ENCODE measurements at places on chromosomes 5 and 9.

DNA sequence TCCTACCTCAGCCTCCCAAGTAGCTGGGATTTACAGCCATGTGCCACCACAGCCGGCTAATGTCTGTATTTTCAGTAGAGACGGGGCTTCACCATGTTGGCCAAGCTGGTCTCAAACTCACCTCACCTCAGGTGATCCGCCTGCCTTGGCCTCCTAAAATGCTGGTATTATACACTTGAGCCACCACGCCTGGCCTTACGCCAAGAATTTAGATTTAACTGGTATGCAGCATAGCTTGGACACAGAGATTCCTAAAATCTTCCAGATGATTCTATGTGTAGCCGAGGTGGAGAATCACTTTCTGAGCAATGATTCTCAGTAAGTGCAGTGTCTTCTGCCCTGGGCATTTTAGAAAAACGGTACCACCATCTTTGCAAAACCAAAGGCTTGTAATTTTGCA is 74.1 kb downstream of the HABP4 start:
- DNase-seq, result no peak

- no peak for DNase-seq
Measured at GRCh38 chr9:33818167-33818846, 1.3 kb downstream of the UBE2R2 start.

DNA sequence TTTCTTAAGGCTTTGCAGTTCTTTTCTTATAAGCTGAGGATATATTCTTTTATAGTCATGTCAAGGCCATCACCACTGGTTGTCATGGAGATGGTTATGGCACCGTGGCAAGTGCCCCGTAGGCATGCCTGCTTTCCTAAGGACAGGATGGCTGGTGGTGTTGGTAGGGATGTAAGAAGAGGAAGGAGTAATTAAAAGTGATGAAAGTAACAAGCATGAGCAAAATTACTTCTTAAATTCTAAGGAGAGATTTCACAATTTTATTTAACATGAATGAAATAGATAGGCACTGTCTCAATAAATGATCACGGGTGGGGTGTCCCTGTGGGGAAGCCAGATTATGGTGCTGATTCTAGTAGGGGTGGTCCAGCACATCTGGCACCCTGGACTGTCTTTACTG is 290.2 kb upstream of the KLF4 start:
- no peak for DNase-seq

GRCh38 chr9:133225171-133226011 is 16.3 kb upstream of the OBP2B start:
- no peak for DNase-seq

GRCh38 chr9:37990404-37991015 is 78.5 kb downstream of the SHB start:
- DNase-seq, result no peak

GRCh38 chr9:88388886-88389605 is 802 bp downstream of the SPIN1 start:
- peak; percentile 42 for DNase-seq

DNA sequence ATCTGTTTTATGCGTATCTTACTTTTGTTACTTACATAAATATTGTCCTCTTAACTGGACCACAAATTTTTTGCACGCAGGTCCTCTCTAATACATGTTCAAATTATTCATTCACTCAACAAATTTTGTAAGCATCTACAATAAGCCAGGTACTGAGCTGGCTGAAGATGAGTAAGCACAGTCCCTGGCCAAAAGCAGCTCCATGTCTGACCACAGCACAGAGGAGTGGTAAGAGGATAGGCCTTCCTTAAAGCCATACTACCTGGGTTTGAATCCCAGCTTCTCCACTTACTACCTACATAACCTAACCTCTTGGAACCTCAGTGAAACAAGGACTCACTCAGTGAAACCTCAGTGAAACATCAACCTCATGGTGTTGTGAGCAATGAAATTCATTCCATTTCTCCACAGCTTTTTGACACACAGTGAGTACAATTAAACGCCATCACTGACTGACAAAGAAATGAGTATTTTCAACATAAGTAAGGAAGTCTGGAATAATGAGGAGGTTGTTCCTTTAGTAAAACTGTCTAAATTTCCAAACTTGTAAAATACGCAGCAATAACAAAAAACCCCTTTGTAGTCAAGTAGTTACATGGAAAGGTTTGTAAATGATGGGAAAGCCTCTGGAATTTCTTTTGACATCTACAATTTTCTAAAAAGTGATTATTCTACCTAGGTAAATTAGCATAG is 15.0 kb downstream of the PTAR1 start:
- DNase-seq, result no peak

DNA sequence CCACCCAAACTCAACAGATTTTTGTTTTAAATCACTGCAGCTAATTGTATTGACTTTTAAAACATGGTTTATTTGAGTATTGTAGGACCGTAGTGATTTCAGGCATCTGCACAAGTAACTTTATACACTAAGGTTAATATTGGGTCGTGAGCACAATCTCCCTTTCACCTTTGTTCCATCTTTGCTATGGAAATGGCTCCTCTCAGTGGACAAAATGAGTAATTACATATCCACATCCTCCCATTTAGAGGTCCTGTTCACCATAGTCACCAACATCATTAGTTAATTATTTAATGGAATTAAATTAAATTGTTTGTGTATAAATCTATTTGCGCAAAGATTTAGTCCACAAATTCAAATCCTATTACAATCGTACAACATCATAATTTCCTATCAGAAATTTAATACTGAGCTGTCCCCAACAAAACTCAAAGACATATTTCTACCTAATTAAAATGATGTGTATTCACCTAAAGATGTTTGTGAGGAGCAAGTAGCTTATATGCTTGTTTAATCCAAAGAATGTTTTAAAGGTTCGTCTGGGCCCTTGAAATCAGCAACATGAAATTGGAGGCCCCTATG is 173.0 kb upstream of the DAPK1 start:
- DNase-seq, result no peak

All from stimulated activated CD4-positive, alpha-beta T cell treated with anti-CD3 and anti-CD28 coated beads, Interleukin-2, amount 100 ng/mL, for 24 hours (primary cell).